Activated naive CD4-positive, alpha-beta T cell treated with anti-CD3 and anti-CD28 coated beads, Interleukin-2, amount 50 U/mL, for 16 hours (primary cell): ENCODE measurements at places on chromosomes 5 and 9.

DNA sequence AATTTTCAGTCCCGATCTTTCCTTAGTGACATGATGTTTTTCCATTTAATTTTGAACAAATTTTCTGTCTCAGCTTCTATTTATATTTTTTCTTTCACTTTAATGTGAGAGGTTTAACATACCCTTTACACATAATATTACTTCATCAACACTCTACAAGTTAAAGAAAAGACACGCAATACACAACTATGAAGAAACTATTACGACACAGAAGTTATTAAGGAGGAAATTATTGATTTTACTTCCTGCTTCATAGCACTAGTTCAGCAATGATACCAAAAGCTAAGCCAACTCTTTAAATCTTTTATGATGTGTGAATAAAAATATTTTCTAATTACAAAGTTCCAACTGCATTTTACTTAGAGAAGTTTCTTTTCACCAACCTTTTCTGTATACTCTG is 432.3 kb upstream of the DAB2 start:
- no peak for DNase-seq

DNA sequence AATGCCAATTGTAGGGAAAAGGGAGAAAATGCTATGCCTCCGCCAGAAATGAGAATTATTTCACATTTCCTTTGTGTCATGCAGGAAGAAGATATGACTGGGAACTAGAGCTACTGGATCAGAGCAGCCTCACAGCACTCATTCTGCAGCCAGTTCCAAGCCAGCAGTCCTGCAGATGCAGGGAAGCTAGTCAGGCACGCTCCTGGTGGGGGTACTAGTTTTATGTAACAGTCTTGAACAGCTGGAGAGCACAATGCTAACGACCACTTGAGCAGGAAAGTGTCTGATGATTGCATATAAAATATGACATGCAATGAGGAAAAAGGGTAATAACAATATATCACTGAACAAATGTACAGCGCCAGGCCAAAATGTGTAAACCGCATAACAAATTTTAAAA is 21.7 kb downstream of the CDH10 start:
- no peak for DNase-seq

- no peak for DNase-seq
These were observed 190.5 kb upstream of the PPP1R26 start for GRCh38 chr9:135289081-135289491.

DNA sequence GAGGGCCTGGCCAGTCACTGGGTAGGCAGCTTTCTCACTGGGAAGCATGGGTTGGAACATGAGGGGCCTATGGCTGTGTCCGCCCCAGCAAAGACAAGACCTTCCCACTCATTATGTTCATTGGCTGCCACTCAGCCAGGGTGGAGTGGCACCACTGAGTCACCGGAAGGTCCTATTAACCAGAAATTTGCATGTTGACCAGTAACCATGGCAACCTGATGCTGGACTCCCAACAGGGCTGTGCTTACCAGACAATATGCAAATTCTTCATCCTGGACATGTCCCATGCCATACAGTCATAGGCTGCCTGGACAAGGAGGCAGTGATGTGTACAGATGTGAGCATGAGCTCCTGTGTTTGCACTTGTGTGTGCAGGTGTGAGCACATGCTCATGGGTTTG is 66.7 kb downstream of the PSD2 start:
- no peak for DNase-seq

DNA sequence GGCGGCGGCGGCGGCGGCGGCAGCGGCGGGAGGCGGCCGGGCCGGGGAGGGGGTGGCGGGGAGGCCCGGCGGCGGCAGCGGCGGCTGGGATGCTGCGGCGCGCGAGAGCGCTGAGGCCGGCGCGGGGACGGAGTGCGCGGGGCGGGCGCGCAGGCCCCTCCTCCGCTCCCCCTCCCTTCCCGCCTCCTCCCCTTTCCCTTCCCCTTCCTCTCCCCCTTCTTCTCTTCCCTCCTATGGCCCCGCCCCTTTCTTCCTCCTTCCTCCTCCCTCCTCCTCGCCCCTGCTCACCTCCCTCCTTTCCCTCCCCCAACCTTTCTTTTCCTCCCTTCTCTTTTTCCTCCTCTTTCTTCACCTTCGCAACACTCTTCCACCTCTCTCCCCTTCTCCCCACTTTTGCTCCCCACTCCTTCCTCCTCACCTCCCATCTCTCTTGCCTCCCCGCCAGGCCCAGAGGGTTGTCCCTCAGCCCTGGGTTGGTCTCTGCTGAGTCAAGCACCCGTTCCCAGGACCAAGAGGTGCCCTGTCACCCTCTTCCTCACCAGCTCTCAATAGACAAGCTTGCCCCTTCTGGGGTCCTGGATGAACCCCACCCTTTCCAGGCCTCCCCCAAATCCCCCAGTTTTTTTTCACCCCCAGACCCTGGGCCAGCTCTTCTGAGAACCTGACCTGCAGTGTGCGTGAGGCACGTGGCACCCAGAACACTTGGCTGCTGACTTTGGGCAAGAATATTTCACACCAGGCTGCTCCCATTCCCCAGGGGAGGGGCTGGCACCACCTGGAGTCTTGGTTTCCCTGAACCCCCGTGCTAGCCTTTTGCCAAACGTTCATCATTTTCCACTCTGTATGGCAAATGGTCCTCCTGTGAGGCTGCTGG is at the start of gene SEMA4D:
SEMA4D (minus strand) TSS at position 136 of the 874 bp plus-strand sequence. CDS start 92,657 bp downstream, outside the sequence.
- peak; percentile 52 for DNase-seq

GRCh38 chr5:14816999-14817761 is 54.4 kb downstream of the ANKH start:
- DNase-seq, result no peak

- no peak for DNase-seq
These were observed 316.7 kb upstream of the TLE4 start for GRCh38 chr9:79254900-79255650.

GRCh38 chr9:16363073-16363781 is 507.2 kb downstream of the BNC2 start:
- DNase-seq, result no peak

- DNase-seq, result no peak
These were observed 2.8 kb downstream of the LMX1B start for GRCh38 chr9:126616521-126616976.
